ENCODE measurements at places on chromosomes 4 and X.

DNA sequence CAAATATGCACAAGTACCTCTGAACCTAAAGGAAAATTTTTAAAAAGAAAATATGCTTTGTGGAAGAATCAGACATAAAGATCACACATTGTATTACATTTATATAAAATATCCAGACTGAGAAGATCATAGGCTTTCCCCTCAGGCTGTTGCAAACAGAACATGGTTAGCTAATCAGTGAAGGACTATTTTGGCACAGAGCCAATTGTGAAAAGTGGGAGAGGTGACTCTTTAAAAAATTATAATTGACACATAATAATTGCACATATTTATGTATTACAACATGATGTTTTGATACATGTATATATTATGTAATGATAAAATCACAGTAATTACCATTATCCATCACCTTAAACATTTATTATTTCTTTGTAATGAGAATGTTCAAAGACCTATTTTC lies 44.1 kb upstream of the FOXR2 start:
- DNase-seq, result no peak

DNA sequence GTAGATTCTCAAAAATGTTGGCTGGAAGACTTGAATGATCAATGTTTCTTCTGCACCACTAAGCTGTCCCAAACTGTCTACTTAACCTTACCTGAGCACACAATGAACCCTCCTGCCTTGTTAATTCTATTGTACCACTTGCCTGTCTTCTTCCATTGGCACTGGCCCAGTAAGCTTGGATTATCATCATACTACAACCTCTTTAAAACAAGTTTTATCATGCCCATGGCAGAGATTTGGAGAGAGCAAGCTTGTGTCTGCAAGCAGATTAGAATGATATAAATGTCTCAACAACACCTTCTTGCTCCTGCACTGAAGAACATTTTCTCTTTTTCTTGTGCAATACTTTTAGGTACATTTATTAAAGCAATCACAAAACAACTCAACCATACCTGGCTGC lies 74.0 kb upstream of the VMA21 start:
- DNase-seq, result no peak

GRCh38 chr4:1578251-1578773 lies 105.8 kb downstream of the FAM53A start:
- DNase-seq, result no peak

DNA sequence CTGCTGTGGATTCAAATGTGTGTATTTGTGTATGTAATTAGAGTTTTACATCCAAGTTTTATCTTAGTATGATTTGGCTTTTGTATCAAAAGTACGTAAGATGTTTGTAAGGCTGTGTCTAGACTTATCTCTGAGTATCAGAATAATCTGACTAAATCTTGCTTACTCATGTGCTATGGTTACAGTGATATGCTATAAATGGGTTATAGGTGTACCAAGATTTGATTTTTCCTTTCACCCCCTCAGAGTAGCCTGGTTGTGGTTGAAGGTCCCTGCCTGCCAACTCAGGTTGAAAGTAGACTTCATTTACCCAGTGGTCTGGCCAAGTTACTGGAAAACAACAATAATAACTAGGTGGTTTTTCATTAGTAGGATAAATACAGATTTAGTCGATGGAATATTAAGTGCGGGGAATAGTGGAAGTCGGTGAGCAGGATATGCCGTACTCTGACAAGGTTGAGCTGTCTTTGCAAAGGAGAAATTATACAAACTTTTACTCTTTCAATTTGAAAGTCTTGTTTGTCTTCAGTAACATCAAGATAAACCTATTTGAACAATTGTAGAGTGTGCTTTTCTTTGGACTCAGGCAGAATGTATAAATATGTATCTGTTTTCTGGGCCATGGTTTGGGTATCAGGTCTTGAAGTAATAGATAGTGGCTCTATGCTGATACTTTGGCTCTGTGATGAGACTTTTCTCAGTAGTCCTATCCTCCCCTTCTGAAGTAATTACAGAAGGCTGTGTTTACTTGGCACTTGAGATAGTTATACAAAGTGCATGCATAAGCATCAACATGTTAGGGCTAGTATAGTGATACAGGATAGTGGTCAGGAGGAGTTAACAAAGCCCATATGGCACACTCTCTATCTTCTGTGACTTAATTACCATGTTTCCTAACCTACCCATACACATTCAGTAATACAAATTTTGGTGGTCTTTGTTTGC lies 23.7 kb downstream of the BMP2K start:
- DNase-seq, result no peak

- no peak for DNase-seq
Measured at GRCh38 chr4:150010525-150011126, 67.6 kb upstream of the DCLK2 start.

DNA sequence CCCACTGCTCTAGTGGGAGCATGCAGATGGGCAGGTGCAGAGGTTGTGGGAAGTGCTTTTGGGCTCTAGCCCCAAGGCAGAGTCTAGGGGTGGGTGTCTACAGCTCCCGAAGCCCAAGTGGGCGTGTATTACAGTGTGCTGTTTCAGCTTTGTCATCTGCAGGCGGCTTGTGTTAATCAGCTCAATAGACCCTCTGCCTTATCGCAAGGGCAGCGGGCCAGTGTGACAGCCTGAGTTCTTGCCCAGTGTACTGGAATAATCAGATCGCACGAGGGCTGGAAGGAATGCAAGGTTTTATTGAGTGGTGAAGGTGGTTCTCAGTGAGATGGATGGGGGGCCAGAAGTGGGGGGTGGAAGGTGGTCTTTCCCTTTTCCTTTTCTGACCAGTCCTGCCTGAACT lies 529.4 kb upstream of the AMOT start:
- no peak for DNase-seq

DNA sequence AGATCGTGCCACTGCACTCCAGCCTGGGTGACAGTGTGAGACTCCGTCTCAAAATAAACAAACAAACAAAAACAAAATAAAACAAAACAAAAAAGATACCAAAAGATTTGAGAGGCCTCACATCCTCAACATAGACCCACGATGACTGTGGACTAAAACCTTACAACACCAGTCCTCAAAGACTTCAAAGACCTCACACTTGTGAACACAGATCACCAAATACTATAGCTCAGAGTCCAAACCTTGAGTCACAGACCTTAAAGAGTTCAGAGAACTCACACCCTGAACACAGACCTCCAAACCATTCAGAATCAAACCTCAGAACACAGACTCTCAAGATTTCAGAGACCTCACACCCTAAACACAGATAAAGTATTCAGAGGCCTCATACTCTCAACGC lies 12.7 kb upstream of the PAGE4 start:
- DNase-seq, result no peak

- no peak for DNase-seq
Measured at GRCh38 chr4:1978741-1979476, 29.9 kb downstream of the NELFA start.

DNA sequence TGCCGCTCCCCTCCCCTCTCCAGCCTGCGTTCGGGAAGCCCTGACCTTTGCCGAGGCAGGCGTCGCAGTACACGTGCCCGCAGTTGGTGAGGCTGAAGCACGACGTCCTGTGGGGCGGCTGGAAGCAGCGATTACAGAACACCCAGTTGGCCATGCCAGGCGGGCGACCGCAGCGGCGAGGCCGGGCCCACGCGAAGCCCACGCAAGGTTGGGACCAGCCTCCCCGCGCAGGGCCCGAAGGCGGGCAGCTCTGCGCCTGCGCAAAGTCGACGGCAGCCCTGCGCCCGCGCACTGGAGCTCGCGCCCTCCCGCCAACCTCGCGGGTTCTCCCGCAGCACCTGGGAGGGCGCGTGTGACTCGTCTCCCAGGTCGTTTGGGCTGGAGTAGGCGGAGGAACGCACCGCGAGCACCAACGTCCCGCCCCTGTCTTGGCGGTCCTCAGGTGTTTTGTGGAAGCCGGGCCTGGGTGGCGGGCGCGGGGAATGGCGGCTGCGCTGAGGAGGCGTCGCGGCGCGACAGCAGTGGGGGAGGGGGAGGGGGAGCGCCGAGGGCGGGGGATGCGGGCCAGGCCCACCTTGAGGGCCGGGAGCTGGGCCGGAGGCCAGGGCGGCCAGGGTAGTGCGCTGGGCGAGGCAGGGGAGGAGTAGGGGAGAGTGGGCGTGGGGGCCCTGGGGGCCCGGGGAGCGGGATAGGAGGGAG lies at the start of gene RNF212:
Gene RNF212 (minus strand): TSS at position 254 of the 699 bp plus-strand sequence. CDS start 100 bp downstream, at position 154.
- DNase-seq, result peak; percentile 50

- DNase-seq, result no peak
Measured at GRCh38 chr4:38230821-38231563, 270.8 kb downstream of the PTTG2 start.

DNA sequence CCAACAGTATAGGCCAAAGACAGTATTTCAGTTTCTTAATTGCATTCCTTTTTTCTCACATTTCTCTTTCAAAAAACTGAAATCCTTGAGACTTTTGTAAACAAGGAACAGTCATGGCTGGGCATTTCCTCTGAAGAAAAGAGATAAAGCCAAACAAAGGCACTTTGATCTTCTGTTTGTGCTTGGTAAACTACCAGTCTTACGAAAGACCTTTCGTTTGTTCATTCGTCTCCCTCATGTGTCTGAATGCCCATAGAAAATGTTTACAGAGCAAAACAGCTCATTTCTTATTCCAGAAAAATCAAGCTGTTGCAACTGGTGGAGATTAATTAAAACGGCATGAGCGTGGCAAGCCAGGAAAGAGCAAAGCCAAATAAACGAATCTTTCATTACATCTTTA lies 178.0 kb downstream of the GASK1B start:
- no peak for DNase-seq

DNA sequence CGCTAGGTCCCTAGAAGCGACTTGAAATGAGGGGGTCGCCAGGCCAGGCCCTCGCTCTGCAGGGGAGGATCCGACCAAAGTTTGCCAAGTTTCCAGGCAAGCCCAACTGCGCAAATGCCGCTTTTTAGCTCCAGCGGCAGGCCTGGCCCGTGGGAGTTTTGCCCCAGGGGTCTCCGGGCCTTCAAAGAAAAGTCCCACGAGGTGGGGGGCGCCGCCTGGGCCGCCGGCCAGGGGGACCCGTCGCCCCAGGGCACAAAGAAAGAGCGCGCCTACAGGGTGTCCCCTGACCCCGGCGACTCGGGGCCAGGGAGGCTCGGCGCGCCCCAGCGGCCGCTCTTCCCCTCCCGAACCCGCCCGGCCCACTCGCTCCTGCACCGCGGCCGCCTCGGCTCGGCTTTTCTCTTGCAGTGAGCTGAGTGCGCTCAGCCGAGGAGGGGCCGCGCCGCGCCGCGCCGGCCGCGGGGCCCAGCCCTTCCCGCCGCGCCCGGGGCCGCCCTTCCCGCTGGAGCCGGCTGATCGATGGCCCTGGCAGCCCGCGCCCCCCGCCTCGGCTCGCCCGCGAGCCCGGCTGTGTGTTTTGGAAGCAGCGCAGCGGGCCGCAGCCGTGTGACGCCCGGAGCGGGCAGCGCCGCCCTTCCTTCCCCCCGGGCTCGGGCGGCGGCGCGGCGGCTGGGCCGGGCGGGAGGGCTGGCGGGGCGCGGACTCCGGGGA lies 754 bp upstream of the KLF3 start:
- DNase-seq, result no peak

- no peak for DNase-seq
Measured at GRCh38 chrX:1392376-1393068, 609 bp upstream of the SLC25A6 start.

DNA sequence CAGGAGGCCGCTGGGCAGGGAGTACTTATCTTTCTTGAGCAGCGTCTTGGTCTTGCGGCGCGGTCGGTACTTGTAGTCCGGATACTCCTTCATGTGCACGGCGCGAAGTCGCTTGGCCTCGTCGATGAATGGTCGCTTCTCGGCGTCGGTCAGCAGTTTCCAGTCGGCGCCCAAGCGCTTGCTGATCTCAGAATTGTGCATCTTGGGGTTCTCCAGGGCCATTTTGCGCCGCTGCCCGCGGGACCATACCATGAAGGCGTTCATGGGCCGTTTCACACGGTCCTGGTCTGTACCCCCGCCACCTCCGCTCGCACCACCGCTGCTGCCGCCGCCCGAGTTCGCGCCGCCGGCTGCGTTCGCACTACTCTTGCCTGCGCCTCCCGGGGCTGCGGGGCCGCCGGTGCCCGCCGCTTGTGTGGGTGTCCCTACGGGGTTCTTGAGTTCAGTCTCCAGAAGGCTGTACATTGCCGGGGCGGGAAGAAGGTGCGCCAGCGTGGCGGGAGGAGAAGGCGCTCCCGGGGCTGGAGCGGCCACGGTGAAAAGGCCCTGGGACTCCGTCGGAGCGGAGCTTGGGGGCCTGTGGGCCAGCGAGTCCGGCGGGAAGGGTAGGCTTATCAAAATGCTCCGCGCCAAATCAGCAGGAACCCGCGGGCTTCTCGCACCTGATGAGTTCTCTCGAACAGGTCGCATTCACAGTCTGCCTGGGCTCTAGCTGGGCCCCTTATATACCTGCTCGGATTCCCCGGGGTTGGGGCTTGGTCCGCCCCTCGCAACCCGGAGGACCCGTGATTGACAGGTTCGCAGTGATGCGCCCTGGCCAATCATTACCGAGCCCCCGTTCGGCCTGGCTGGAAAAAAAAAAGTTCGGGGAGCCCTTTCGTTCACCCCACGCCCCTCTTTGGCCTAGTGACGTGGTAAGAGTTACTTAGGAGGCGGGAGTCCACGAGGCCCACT lies at the start of gene SOX3:
Gene SOX3 (minus strand): TSS at position 699 of the 954 bp plus-strand sequence. CDS start 9 bp downstream, at position 690.
- no peak for DNase-seq

GRCh38 chr4:27846951-27847350 lies 986.3 kb downstream of the STIM2 start:
- no peak for DNase-seq

GRCh38 chrX:5915783-5916182 lies 312.9 kb downstream of the NLGN4X start:
- no peak for DNase-seq

GRCh38 chrX:150533863-150534262 lies 34.6 kb upstream of the MTM1 start:
- no peak for DNase-seq

DNA sequence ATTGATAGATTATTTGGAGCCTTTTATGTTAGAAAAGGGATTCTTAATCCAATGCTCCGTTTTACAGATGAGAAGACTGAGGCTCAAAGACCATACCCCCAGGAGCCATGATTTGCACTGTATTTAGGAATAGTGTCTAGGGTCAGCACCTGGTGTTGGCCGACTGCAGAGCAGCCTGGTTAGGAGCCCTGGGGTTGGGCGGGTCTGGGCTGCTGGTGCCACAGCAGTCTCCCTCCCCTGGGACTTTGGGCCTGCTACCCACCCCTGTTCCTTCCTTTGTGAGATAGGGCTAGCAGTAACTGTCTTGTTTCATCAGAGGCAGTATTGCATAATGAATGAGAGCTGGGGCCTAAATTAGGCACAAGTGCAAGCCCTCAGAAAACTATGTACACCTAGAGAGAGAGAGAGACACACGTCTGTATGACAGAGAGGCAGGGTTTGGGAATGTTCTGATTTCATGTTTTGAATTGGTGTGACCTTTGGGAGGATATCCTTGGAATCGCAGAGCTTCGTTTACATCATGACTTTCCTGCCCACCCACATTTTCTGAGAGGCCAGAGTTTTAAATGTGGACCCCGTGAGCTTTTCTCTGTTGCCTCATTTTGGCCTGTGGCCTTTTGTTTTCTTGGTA lies 111.7 kb downstream of the PTTG2 start:
- no peak for DNase-seq

All from T-cell (primary cell).